ENCODE measurements at places on chromosomes 4 and X.

- no peak for DNase-seq
Measured at GRCh38 chr4:67580577-67580976, 22.1 kb downstream of the STAP1 start.

DNA sequence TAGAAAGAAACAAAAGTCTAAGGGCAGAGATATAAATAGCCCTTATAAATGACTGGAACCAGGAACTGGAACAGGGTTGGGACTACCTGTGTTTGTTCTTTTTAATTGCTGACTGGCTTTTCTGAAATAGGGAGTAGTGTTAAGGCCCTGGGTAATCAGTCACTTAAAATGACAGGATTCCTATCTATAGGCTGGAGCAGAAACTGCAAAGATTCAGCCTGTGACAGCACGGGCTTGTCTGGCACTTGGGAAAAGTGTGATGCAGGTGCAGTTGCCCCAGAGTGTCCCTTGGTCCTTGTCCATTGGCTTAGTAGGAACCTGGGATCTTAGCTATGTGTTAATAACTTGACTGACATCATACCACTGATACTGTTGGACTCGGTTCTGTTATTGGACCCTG is 14.7 kb upstream of the PLAC8 start:
- no peak for DNase-seq

DNA sequence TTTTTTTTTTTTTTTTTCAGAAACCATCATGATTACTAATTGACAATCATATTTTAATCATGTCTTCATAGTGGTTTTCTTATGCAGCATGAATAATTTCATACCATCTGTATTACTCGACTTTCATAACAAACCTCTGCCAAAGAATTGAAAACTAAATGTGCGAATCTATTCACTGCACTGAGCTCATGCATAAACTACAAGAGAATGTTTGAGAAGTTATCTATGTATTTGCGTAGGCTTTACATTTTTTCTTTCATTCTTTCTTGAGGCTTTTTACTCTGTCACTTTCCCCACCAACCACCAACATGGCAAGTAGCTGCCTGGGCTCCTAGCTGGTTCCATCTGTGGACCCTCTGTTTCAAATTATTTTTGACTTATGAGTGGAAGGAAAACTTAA is 1761.0 kb downstream of the STIM2 start:
- DNase-seq = no peak

DNA sequence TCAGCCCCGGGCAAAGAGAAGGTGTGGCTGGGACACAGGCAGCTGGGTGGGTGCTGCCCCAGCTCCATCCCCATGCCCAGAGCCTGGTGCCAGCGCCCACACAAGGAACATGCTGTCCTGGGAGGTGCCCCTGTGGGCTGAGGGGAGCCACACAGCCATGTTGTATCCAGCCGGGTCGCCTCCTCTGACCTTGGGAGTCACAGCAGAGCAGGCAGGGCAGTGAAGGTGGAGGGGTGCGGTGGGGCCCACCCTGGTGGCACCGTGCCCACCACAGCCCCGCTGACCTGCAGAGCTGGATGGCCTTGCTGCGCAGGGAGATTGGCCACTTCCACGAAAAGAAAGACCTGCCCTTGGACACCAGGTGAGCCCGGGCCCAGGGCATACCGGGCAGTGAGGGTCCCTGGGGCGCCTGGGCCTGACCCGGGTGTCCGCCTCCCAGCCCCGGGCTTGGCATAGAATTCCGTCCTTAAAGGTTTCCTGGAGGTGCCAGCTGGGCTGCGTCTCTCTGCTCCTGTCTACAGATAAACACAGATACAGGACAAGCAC is 18.7 kb upstream of the ADD1 start:
- DNase-seq = no peak

GRCh38 chr4:162475246-162475645 is 311.4 kb upstream of the FSTL5 start:
- DNase-seq = no peak

DNA sequence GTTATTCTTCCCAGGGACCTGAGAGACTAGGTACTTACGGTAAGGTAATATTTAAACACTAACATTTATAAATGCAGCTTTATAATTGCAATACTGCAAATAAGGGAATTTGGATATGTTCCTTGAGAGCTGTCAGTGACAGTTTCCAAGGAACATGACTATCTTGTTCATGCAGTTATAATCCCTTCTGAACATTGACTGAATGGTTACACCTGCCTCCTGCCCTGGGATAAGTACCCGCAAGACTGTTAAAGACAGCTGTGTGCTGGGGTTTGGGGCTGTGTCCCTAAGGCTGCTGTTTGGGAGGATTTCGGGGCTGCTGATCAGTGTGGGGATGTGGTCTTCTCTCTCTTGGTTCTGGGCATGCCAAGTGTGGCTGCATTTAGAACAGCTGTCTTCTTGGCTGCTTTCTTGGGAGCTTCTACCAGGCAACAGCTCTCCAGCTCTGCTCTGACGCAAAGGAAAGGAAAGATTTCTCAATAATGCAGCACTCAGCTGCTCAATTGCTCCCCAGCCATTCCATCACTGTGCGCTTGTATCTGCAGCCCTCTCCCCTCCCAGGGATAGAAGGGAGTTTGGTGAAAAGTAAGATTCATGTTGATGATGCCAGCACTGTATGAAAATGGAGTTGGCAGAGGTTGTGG is 298.8 kb upstream of the TAPT1 start:
- DNase-seq = no peak

DNA sequence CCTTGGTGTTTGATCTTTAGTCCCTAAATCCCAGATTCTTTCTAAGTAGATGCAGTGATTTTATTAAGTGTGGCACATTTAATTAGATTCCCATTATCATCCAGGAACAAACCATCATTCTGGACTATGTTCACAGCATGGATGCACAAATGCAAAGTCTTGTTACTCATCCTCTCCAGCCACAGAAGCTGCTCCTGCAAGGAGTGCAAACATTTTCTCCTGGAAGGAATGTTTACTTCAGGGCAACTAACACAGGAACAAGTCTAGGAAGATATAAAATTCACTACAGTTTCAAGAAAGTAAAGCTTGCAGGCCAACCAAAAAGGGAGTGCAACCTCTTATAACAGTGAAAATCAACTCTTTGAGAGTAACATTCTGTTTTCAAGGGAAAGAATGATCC is 106.0 kb downstream of the IQCM start:
- DNase-seq = no peak

DNA sequence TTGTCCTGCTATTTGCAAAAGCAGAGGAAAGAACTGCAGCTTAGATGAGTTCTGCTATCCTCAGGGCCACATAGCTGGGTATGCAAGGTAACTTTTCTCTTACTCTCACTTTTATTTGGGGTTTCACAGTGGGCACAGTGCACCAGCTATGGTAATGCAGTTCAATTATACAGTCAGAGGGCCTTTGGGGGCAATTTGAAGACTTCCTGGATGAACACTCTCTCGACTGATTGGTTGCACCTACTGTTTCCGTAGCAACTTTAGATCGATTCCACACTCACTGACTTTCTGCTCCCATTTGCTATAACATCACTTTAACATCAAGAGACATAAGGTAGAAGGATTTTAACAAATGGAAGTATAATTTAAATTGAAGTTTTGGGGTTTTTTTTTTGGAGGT is 128.6 kb downstream of the SLC39A8 start:
- DNase-seq = no peak

GRCh38 chr4:29295280-29295679 is 1424.9 kb upstream of the PCDH7 start:
- DNase-seq = no peak

DNA sequence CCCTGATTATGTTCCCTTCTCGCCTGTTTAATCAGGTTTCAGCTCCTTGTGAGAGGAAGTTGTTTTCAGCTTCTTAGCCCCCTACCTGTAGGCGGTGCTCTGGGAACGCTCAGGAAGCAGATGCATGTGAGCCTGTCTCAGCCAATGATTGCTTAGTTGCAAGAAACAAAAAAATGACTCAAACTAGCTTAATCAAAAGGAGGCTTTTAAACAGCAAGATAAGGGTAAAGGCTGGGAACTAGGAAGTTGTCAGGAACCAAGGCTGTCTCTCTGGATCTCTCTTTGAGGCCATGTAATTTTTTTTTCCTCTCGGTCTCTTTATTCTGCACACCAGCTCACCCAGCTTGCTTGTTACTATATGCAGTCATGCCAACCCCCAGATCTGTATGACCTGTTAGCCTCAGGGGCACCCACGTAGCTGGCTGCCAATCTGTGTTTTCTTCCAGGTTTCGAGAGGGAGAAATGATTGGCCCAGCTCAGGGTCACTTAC is 109.1 kb downstream of the PTTG2 start:
- DNase-seq = no peak

DNA sequence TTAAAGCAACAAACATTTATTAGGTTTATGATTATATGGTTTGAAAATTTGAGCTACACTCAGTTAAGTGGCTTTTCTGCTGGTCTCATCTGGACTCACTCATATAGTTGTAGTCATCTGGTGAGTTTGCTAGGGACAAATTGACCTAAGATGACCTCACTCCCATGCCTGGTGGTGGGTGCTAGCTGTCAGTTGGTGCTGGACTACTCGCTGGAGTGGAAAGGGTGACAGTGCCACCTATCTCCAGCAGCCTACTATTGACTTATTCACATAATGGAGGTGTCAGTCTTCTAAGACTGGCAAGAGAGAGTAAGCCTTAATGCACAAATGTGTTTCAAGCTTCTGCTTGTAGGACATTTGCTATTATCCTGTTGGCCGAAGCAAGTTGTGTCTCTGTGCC is 88.2 kb downstream of the TASL start:
- no peak for DNase-seq
